Epithelial cell of alveolus of lung (primary cell): ENCODE measurements at places on chromosomes 1 and 21. TPM values are rescaled to one million over a fixed set of nuclear protein-coding genes. Genes with fewer than 3 reads are reported as not detected.

Gene KCNK2
- 1.7 and 5.0 TPM in 2 replicates for total RNA-seq

Gene FPGT
- total RNA-seq, result 7.5 and 13.0 TPM in 2 replicates

Gene VAV3
- 0.39 TPM in 1 of 2 replicates, not detected in the other for total RNA-seq

Gene G0S2
- total RNA-seq, result 26.1 and 34.6 TPM in 2 replicates

Gene FMOD
- 4.7 and 18.1 TPM in 2 replicates for total RNA-seq

Gene MFSD2A
- total RNA-seq, result 0.32 and 10.3 TPM in 2 replicates

Gene CYP4B1
- total RNA-seq, result not detected in 2 replicates

Gene GSTM1
- total RNA-seq, result not detected in 2 replicates

Gene FYB2
- total RNA-seq, result not detected in 2 replicates

Gene TNFSF4
- 3.3 and 100 TPM in 2 replicates for total RNA-seq

Gene TPTE
- total RNA-seq, result not detected in 2 replicates

Gene UTS2
- not detected in 2 replicates for total RNA-seq

Gene TMEM79
- total RNA-seq, result 2.5 and 6.6 TPM in 2 replicates

Gene KRTAP7-1
- not detected in 2 replicates for total RNA-seq

Gene TATDN3
- 10.5 and 24.7 TPM in 2 replicates for total RNA-seq

Gene DIO1
- not detected in 2 replicates for total RNA-seq

Gene VAMP3
- total RNA-seq, result 103 and 144 TPM in 2 replicates

Gene ALPL
- 0.13 and 1.7 TPM in 2 replicates for total RNA-seq

Gene VSIG8
- total RNA-seq, result not detected in 2 replicates

Gene PITHD1
- total RNA-seq, result 39.4 and 40.2 TPM in 2 replicates

Gene FLG
- total RNA-seq, result under 0.01 TPM in 1 of 2 replicates, not detected in the other

Gene TMEM269
- total RNA-seq, result 0.32 TPM in 1 of 2 replicates, not detected in the other

Gene IL22RA1
- not detected in 2 replicates for total RNA-seq

Gene GOLT1A
- total RNA-seq, result 0.26 TPM in 1 of 2 replicates, not detected in the other

Gene AQP10
- under 0.01 TPM in 1 of 2 replicates, not detected in the other for total RNA-seq

Gene KCND3
- not detected in 2 replicates for total RNA-seq

Gene FMN2
- 0.08 and 0.39 TPM in 2 replicates for total RNA-seq

Gene GJB5
- total RNA-seq, result not detected in 2 replicates

Gene SLC6A17
- total RNA-seq, result 0.13 TPM in 1 of 2 replicates, not detected in the other

Gene SRGAP2B
- total RNA-seq, result 19.6 and 20.4 TPM in 2 replicates

Gene C2CD2
- 3.9 and 10.5 TPM in 2 replicates for total RNA-seq

Gene ERICH3
- total RNA-seq, result not detected in 2 replicates

Gene KRTAP19-6
- not detected in 2 replicates for total RNA-seq

Gene RNU1-1
- under 0.01 TPM in 2 replicates for total RNA-seq

Gene NUF2
- total RNA-seq, result 5.4 and 11.2 TPM in 2 replicates

Gene HNRNPCL1
- total RNA-seq, result not detected in 2 replicates

Gene KANK4
- total RNA-seq, result 0.16 and 0.91 TPM in 2 replicates

Gene PCP4L1
- not detected in 2 replicates for total RNA-seq

Gene TMEM61
- 0.26 TPM in 1 of 2 replicates, not detected in the other for total RNA-seq

Gene CAMSAP2
- total RNA-seq, result 16.0 and 26.5 TPM in 2 replicates

Gene PTP4A2
- 241 and 300 TPM in 2 replicates for total RNA-seq
